SJSA1 (cell line): ENCODE measurements at places on chromosomes 5 and 9.

GRCh38 chr5:28216939-28217360, 1178.6 kb upstream of the CDH9 start:
- H3K4me1 ChIP-seq: no peaks in the 10 kb centered on the region
- no peak overlapping the region for H3K4me3 ChIP-seq
- H3K27me3 ChIP-seq: no peaks in the 10 kb centered on the region
- DNase-seq: no peak
- no peak overlapping the region for H3K27ac ChIP-seq

- no peaks in the 10 kb centered on the region for H3K36me3 ChIP-seq
- no peak overlapping the region for H3K4me3 ChIP-seq
- H3K27me3 ChIP-seq: no peaks in the 10 kb centered on the region
- no peak for DNase-seq
- peaks cover 31% of the 10 kb centered on the region for H3K4me1 ChIP-seq
These were observed 83.0 kb upstream of the TNC start for GRCh38 chr9:115200711-115201505.

DNA sequence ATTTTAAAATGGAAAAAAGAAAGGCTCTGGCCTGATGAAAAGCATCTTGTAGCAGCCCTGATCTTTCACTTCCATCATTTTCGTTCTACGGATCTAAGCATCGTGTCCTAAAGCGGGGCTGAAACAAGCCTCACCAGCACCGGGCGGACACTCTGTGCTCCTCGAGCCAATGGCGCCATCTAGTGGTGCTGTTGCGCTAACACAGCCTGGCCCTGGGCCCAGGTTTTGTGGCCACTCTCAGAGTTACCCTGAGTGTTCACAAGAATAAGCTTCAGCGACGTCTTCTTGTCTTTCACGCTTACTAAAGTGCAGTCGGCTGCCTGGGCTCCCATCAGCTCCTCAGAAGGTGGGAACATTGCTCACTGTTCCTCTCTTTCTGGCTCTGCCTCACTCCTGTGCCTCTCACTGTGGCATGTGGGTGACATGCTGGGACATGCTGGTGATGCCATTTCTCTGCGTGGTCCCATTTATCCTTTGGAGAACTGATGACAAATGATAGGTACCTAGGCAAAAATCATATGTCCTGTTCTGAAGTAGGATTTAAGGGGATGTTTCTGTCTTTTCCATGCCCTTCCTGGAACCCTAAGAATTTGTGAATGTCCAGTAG, 32.7 kb downstream of the DMRT3 start:
- no peaks in the 10 kb centered on the region for H3K27me3 ChIP-seq
- no peak overlapping the region for H3K4me3 ChIP-seq
- no peak overlapping the region for H3K27ac ChIP-seq

GRCh38 chr5:68333649-68334552, 118.3 kb downstream of the PIK3R1 start:
- H3K27me3 ChIP-seq: no peaks in the 10 kb centered on the region
- DNase-seq: no peak
- H3K27ac ChIP-seq: no peak overlapping the region
- H3K4me3 ChIP-seq: no peak overlapping the region

DNA sequence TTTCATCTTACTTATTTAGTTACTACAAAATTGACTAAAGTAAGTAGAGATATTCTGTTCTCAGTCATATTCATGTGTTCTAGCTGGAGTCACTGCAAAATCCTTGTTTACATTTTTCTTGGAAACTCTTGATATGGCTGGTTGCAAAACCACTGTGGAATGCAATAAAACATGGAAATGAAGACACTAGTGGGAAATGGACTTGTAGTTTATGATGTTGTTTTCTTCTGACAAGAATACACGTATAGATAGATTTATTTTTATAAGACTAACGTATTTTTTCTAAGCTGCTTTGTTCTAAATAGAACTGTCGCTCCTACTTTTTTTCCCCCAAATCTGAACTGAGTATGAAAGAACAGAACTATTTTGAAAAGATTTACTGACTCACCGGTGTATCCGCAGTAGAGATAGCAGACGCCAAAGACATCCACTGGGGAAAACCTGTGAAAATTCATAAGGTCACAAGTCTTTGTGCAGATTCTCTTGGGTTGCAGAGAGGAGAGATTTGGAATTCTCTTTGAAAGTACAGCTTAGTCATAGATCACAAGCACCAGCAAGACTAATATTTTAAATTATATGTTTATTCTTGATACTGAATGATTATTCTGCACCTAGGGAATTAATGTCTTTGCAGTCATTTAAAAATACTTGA, 119.6 kb upstream of the TAF11L2 start:
- peak overlapping the region; percentile 84 for H3K27ac ChIP-seq
- H3K4me3 ChIP-seq: no peak overlapping the region
- peaks cover 78% of the 10 kb centered on the region for H3K4me1 ChIP-seq
- peak; percentile 92 for DNase-seq

- no peak overlapping the region for H3K4me3 ChIP-seq
- no peaks in the 10 kb centered on the region for H3K4me1 ChIP-seq
- no peak for DNase-seq
- H3K36me3 ChIP-seq: peaks cover 4% of the 10 kb centered on the region; the same call in 1 of the 2 replicates
- H3K27ac ChIP-seq: no peak overlapping the region
- H3K27me3 ChIP-seq: no peaks in the 10 kb centered on the region
These were observed 57.8 kb upstream of the GOLPH3 start for GRCh38 chr5:32231929-32232328.

- no peak for DNase-seq
- no peak overlapping the region for H3K4me3 ChIP-seq
- H3K27me3 ChIP-seq: no peaks in the 10 kb centered on the region
- H3K27ac ChIP-seq: no peak overlapping the region
- no peaks in the 10 kb centered on the region for H3K4me1 ChIP-seq
- peaks cover 30% of the 10 kb centered on the region for H3K36me3 ChIP-seq
These were observed 55.7 kb downstream of the SUSD1 start for GRCh38 chr9:112119225-112120029.

DNA sequence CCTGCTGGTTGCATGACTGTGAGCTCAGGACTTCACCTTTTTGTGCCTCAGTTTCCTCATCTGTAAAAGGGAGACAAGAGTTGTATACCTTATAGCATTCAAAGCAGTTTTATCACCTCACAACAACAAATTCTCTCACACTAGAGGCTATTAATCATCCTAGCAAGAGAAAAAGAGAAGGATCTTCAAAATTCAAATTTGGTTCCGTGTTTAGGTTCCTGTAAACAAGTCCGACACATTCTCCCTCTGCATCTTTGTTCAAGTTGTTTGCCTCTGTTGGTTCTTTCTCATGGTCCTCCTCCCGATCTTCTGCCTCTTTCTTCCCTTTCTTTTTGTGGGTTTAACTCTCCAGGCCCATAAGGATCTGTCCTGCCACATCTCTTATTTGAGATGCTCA, 218.0 kb downstream of the PIK3R1 start:
- DNase-seq: no peak
- H3K4me3 ChIP-seq: no peak overlapping the region
- H3K36me3 ChIP-seq: no peaks in the 10 kb centered on the region
- no peaks in the 10 kb centered on the region for H3K27me3 ChIP-seq
- peak overlapping the region; percentile 94 for H3K27ac ChIP-seq

- H3K27ac ChIP-seq: no peak overlapping the region
- H3K4me3 ChIP-seq: no peak overlapping the region
- H3K36me3 ChIP-seq: no peaks in the 10 kb centered on the region
- H3K4me1 ChIP-seq: no peaks in the 10 kb centered on the region
- H3K27me3 ChIP-seq: no peaks in the 10 kb centered on the region
These were observed 174.1 kb downstream of the KDM4C start for GRCh38 chr9:6931913-6932312.
